ENCODE measurements at places on chromosomes 3 and 15. TPM values are rescaled to one million over a fixed set of nuclear protein-coding genes. Genes with fewer than 3 reads are reported as not detected.

Gene MCTP2
- 17.8 TPM for polyA plus RNA-seq

Gene MYZAP
- not detected for polyA plus RNA-seq

Gene TAGLN3
- polyA plus RNA-seq: 2.2 TPM

Gene RASL12
- 11.4 TPM for polyA plus RNA-seq

Gene CPNE9
- polyA plus RNA-seq: not detected

Gene POC1A
- polyA plus RNA-seq: 4.5 TPM

Gene LMAN1L
- polyA plus RNA-seq: not detected

Gene CHRD
- 0.11 TPM for polyA plus RNA-seq

Gene GP5
- 0.10 TPM for polyA plus RNA-seq

Gene GP9
- polyA plus RNA-seq: not detected

Gene CACNA1D
- 0.07 TPM for polyA plus RNA-seq

Gene TRIM71
- not detected for polyA plus RNA-seq

Gene ITGB5
- 207 TPM for polyA plus RNA-seq

Gene SPG11
- polyA plus RNA-seq: 39.6 TPM

Gene TMA7
- polyA plus RNA-seq: 316 TPM

Gene TRMT10C
- 19.4 TPM for polyA plus RNA-seq

Gene C3orf85
- not detected for polyA plus RNA-seq

Gene PIF1
- polyA plus RNA-seq: 5.6 TPM

Gene FRMD5
- 5.2 TPM for polyA plus RNA-seq

Gene TM6SF1
- 11.5 TPM for polyA plus RNA-seq

Gene TGM4
- 0.12 TPM for polyA plus RNA-seq

Gene SYNPR
- polyA plus RNA-seq: not detected

Gene GOLGA6L10
- polyA plus RNA-seq: 0.99 TPM

Gene SPINK8
- polyA plus RNA-seq: not detected

Gene MINAR1
- 0.76 TPM for polyA plus RNA-seq

Gene RBPMS2
- polyA plus RNA-seq: 1.3 TPM

GRCh38 chr15:44188795-44189194, 6.3 kb downstream of the FRMD5 start:
- DNase-seq: no peak

GRCh38 chr3:197782230-197782629, 8.8 kb upstream of the LRCH3 start:
- no peak for DNase-seq

- DNase-seq: no peak
These were observed 59.7 kb downstream of the CCDC33 start for GRCh38 chr15:74295800-74296199.

GRCh38 chr3:123633530-123633929, 48.7 kb upstream of the HACD2 start:
- no peak for DNase-seq

DNA sequence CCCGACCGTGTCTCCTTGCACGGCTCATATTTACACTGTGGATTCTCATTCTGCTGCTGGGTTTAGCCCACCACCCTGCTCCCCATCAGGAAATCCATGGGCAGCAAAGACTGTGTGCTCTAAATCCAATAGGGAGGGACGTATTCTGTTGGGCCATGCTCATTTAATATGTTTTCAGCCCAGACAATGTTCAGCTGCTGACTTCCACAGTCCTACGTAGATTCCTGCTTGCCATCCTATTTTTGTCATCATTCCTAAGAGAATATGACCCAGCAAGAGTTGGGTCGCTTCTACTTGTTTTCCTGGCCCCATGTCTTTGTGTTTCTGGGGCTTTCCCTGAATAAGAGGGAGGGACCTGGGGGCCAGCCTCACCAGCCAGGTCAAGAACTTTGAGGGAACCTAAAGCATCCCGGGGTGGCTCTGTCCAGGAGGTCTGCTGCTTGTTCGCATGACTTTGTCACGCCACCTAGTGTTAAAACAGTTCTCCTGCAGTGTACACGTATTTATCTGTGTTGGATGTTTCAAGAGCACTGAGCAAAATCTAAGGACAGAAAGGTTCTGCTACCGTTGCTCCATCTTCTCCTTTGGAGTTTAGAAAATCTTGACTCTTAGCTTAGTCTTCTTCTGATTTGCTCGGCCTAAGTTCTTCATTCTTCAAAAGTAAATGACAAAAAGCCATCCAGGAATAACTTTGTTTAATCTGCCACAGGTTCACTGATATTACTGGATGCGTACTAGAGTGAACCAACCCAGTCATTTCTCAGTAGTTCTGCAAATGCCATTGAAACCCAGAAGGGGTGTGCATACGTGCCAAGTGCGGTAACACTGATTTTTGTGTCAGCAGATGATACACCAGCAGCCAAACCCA, 79.8 kb upstream of the NR2E3 start:
- DNase-seq: peak; percentile 44

GRCh38 chr15:27480642-27481041, 509.7 kb downstream of the GABRG3 start:
- DNase-seq: no peak

- no peak for DNase-seq
These were observed 101.2 kb upstream of the MEX3B start for GRCh38 chr15:82146990-82147461.

GRCh38 chr15:42705336-42705735, 31.6 kb downstream of the CDAN1 start:
- no peak for DNase-seq

GRCh38 chr3:105938806-105939205, 70.0 kb upstream of the CBLB start:
- no peak for DNase-seq

- peak; percentile 53 for DNase-seq
These were observed 49.7 kb upstream of the POMGNT2 start for GRCh38 chr3:43155464-43156121.

GRCh38 chr3:184409946-184410500, 30.2 kb downstream of the CHRD start:
- no peak for DNase-seq

- DNase-seq: no peak
These were observed 34.2 kb upstream of the SYN2 start for GRCh38 chr3:11969986-11970385.

- no peak for DNase-seq
These were observed 137.7 kb downstream of the LIPC start for GRCh38 chr15:58569455-58569854.

DNA sequence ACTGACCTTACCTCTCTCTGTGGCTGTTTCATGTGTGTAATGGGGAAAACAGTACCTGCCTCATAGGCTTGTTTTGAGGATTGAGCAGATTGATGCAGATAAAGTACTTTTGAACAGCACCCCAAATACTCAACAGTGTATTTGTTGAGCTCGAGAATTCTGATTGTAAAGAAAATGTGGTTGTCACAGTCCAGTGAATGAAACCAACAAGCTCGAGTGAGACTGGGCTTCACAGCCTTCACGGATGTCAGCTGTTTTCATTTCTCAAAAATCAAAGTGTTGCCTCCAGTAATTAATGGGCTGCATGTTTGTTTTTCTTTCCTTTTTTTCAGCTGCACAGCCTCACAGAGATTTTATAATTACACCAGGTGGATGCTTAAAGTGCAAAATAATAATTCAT, 43.7 kb downstream of the PARP15 start:
- no peak for DNase-seq

- DNase-seq: no peak
These were observed 149.5 kb downstream of the RYR3 start for GRCh38 chr15:33460166-33460805.

GRCh38 chr3:43858294-43858701, 167.6 kb downstream of the ABHD5 start:
- peak; percentile 27 for DNase-seq

- no peak for DNase-seq
These were observed 1.2 kb downstream of the BLOC1S6 start for GRCh38 chr15:45588219-45588875.

DNA sequence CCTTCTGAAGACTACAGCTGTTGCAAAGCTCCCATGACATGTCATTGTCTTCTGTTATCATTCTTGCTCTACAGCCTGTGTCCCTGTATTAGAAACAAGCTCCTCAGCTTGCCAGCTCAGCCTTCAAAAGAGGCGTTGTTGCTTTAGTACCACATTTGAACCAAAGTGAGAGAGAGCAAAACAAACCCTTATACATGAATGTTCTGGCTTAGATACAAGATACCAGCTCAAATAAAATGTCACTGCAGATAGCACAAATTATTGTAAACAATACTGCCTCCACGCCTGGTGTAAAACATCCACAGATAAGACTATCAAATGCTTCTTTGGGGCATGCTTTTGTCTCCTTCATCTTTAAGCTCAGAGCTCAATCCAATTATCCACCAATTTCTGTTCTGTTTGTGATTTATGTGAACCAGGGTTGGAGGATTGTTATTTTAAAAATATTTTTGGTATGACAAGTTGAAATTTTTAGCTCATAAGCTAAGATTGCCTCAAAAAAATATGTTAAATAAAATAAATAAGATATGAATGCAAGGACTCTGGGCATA, 403.6 kb upstream of the CDIN1 start:
- DNase-seq: no peak

- DNase-seq: peak; percentile 45
These were observed 9.7 kb upstream of the EIF1B start for GRCh38 chr3:40299721-40300335.

- DNase-seq: no peak
These were observed 298.1 kb upstream of the THBS1 start for GRCh38 chr15:39282663-39283208.

- DNase-seq: no peak
These were observed 238.7 kb upstream of the HES1 start for GRCh38 chr3:193897288-193897687.

GRCh38 chr3:77041811-77042210, 1.9 kb downstream of the ROBO2 start:
- DNase-seq: no peak

- peak; percentile 32 for DNase-seq
These were observed 21.6 kb upstream of the PAK6 start for GRCh38 chr15:40217166-40217824.

DNA sequence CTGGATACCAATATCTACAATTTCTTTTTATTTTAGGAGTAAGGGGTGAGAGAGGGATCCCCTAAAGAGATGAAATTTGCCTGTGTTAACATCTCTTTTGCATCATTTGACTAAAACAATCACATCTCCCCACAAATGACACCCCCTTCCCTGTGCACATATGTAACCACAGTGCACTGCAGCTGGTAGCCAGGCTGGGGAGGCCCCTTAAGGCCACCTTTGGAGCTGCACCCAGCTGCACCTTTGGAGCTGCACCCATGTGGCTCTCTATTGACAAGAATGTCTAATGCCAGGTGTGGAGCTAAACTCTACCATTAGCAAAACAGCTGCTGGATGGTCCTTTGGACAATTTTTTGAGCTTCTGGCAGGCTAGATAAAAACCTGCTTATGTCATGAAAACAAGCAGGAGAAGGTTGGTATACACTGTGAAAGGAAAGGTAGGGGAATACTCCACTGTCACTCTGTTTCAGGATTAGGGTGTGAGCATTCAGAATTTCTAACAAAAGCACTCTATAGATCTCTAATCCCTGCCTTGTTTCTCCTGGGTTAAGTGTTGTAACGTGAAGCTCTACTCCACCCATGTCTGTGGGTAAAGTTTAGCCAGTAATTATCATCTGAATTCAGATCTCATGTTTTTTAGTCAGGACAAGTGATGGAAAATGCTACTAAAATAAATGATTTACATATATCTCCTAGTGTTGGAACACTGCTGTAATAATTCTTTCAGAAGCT, 52.1 kb downstream of the TFG start:
- no peak for DNase-seq

GRCh38 chr3:141681390-141681780, 56.7 kb upstream of the RNF7 start:
- DNase-seq: no peak
